Activated T-cell treated with anti-CD3 and anti-CD28 coated beads, Interleukin-2, amount 50 U/mL, for 72 hours (primary cell): ENCODE measurements at places on chromosomes 1 and 21. TPM values are rescaled to one million over a fixed set of nuclear protein-coding genes. Genes with fewer than 3 reads are reported as not detected.

The RNU1-2 gene
- total RNA-seq, result 1,278 TPM

The SH3BGR gene
- total RNA-seq, result 4.0 TPM

The ESPN gene
- 2.0 TPM for total RNA-seq

The CYP4Z1 gene
- total RNA-seq, result not detected

The CA14 gene
- not detected for total RNA-seq

The KLHDC9 gene
- total RNA-seq, result 7.1 TPM

The FCRL1 gene
- not detected for total RNA-seq

The IQCC gene
- total RNA-seq, result 4.6 TPM

The OR2G6 gene
- total RNA-seq, result not detected

The PRR9 gene
- not detected for total RNA-seq

The WNT9A gene
- 0.28 TPM for total RNA-seq

The NTMT2 gene
- total RNA-seq, result not detected

The RHD gene
- total RNA-seq, result 0.12 TPM

The SORT1 gene
- 1.4 TPM for total RNA-seq

The RASSF5 gene
- total RNA-seq, result 240 TPM

The OR2L5 gene
- total RNA-seq, result 0.16 TPM
